ENCODE measurements at places on chromosomes 12 and 14.

DNA sequence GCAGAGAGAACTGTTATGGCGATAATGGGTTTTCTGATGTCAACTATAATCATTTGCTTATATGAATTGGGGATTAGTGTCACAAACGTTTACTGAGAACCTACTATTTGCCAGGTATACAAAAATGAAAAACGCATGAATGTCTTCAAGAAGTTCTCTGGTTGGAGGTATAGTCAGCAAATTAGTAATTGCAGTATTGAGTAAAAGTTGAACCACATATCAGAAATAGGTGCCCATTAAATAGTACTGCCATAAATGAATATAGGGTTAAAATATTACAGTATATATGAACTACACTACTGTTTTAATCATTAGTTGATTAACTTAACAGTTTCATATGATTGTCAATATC is 60.0 kb downstream of the PTPRB start:
- DNase-seq = no peak

GRCh38 chr12:93585247-93585646 is 12.8 kb downstream of the SOCS2 start:
- no peak for DNase-seq

GRCh38 chr14:31197671-31198070 is 9.9 kb downstream of the HECTD1 start:
- no peak for DNase-seq

GRCh38 chr12:91381309-91381804 is 198.7 kb upstream of the DCN start:
- no peak for DNase-seq

GRCh38 chr12:116274551-116275375 is 2.7 kb downstream of the MED13L start:
- DNase-seq = no peak

- DNase-seq = no peak
These were observed 38.3 kb upstream of the TMTC2 start for GRCh38 chr12:82648259-82648909.

DNA sequence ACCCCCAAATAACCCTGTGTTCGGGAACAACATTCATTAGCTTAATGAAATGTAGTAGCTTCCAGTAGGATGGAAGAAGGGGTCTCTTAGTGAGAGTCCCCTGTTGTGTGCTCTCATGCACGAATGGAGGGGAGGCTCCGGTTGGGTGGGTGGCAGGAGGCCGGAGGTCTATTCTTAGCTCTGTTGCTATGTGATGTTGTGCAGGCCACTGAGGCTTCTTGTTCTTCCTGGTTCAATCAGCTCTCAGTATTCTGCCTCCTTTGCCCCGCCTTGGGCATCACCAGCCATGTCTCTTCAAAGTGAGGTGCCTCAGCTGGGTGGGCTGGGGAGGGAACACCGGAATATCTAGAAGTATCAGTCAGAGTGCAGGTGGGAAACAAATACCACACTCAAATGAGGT is 50.8 kb downstream of the KCNA1 start:
- no peak for DNase-seq

- DNase-seq = no peak
These were observed 10.6 kb downstream of the SERPINA5 start for GRCh38 chr14:94591871-94592270.

DNA sequence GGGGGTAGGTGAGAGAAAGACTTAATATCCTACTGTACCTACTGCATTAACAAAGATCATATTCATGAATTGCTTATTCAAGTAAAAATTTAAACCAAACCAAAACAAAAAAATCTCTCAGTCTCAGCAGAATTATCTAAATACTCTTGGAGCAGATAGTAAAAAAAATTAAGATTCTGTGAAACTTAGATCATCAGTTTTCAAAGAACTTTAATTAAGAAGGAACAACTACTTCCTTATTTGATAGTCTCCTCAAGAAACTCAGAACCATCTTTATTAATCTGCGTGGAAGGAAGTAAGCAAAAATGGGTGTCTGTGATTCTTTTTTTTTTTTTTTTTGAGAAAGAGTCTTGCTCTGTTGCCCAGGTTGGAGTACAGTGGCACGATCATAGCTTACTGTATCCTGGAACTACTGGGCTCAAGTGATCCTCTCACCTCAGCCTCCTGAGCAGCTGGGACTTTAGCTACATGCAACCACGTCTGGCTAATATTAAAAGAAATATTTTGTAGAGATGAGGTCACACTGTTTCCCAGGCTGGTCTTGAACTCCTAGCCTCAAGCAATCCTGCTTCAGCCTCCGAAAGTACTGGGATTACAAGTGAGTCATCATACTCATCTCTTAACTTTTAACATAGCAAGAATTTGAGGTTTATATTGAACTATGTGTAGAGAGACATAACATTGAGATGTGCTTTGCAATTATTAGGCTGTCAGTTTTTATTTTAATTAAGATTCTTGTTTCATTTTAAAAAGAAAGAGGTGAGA is 37.4 kb downstream of the GAS2L3 start:
- no peak for DNase-seq

DNA sequence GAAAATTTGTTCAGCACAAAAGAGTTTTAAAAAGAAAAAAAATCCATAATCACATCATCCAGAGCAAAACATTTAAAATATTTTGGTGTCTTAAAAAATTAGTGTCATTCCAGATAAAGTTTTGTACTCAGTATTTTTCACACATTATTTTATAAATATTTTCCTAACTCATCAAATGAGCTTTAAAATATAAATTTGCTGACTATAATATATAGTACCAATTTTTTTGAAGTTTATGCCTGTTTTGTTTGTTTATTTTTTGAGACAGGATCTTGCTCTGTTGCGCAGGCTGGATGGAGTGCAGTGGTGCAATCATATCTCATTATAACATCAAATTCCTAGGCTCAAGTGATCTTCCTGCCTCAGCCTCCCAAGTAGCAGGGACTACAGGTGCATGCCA is 164.1 kb downstream of the SLC41A2 start:
- no peak for DNase-seq

- DNase-seq = no peak
These were observed 43.3 kb downstream of the PPP1R12A start for GRCh38 chr12:79891506-79892162.

DNA sequence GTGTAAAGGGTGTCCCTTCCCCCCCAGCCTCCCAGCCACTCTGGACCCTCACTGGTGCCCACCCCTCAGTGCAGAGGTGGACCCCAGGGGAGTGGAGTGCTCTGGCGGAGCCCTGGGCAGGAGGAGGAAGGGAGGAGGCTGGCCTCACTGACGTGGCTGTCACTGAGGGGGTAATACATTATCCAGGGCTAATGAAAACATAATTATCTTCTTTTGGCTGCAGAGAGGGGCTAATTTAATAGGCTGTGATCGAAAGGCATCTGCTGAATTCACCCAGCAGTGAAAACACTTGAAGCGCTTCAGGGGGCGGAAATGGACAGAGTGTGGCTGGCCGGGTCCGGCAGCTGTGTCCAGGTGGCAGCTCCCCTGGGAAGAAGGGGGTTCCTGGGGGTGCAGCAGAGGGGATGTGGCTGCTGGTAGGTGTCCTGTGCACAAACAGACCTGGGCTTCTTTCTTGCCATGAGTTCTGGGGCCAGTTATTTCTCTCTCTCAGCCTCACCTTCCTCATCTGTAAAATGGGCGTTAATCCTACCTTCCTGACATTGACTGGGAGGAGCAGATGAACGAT is 3.7 kb upstream of the NOS1 start:
- no peak for DNase-seq

- no peak for DNase-seq
These were observed 54.8 kb upstream of the PTHLH start for GRCh38 chr12:28027328-28027727.

- peak; percentile 76 for DNase-seq
These were observed 4.2 kb upstream of the KLC1 start for GRCh38 chr14:103624860-103625259.
